ENCODE measurements at places on chromosomes 2 and 18.

- no peak for DNase-seq
Observed at GRCh38 chr2:32591669-32592463, 36.0 kb upstream of the TTC27 start.

GRCh38 chr2:28325567-28326468 lies 66.8 kb upstream of the FOSL2 start:
- no peak for DNase-seq

DNA sequence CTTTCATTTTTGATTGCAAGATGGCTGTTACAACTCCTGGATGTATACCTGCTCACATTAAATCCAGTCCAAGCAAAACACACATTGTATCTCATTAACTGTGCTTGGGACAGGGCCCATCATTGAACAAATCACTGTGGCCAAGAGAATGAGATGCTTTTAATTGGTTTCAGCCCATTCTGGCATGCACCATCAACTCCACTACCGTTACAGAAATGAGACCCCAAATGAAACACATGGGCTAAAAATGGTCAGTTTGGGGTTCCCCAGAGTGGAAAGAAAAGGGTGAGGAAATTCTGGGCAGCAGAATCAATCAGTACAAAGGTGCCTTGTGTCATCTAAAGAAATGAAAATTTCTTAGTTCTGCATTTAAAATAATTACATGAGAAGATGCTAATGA lies 52.7 kb downstream of the FAM171B start:
- DNase-seq = no peak

DNA sequence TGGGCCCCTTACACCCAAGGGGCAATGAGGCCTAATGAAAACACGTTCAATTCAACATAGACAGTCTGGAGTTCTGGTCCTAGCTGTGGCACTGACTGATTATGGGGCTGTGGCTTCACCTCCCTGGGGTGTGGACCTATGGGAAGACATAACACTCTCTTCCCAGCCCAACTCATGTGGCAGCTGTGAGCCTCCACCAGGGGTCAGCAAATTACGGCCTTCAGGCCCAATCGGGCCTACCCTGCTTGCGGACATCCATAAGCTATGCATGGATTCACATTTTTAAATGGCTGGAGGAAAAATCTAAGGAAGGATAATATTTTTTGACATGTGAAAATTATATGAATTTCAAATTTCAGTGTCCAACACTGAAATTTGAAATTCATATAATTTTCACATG lies 101.3 kb downstream of the LOXHD1 start:
- no peak for DNase-seq

- DNase-seq = no peak
Observed at GRCh38 chr2:122451040-122451439, 695.6 kb downstream of the TSN start.

DNA sequence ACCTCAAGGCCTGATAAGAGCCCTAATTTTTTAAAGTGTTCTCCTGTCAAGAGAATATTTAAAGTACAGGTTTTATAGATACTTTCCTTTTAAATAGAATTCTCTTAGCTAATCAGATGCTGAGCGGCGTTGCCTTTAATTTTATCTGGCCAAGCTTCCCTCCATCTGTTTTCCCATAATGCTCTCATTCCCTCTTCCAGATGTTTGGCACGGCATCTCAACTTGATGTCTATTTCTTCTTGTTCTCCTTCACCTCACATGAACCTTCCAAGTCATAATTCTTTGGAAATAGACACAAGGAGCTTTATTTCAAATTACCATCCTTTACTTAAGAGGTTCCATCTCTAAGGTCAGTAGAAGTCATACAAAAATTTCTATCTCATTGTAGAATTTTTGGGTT lies 76.1 kb upstream of the CPO start:
- no peak for DNase-seq

GRCh38 chr2:1614564-1614963 lies 129.8 kb downstream of the PXDN start:
- DNase-seq = no peak

DNA sequence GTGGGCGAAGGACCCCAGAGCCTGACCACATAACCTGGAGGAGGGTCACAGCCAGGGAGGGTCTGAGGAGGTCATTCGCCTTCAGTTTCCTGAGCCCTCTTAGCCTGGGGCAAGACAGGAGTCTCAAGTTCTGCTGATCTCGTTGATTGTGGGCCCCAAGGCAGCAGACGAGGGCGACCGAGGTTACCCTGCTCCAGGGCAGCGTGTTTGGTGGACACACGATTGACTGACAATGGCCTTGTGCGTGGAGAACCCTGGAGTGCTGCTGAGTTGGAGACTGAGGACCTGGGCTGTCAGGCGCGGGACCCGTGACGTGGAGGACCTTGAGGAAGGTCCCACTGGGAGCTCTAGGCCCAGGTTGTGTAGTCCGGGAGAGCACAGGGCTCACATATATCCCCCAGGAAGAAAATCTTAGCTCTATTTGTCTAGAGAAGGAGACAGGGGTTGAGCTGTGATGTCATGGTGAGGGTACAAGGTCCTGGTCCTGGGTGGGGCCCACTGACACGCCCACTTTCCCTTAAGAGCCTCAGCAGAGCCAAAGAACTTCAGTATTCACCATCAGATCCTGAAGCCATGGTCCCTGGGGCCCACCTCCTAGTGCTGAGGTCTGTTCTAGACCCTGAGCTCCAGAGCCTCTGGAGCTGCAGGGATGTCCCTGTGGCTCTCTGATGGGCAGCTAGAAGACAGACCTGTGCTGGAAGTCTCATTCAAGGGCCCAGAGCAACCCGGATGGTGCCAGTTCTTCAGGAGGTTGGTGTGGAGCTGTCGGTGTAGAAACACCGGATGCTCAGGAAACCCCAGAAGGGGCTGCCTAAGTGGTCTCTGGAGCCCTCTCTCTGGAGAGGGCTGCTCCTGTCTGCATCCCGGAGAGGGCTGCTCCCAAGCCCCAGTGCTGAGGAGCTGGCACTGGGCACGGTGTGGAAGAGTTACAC lies 53.1 kb downstream of the DYSF start:
- DNase-seq = no peak

GRCh38 chr2:142989273-142990204 lies 112.1 kb downstream of the KYNU start:
- DNase-seq = no peak

DNA sequence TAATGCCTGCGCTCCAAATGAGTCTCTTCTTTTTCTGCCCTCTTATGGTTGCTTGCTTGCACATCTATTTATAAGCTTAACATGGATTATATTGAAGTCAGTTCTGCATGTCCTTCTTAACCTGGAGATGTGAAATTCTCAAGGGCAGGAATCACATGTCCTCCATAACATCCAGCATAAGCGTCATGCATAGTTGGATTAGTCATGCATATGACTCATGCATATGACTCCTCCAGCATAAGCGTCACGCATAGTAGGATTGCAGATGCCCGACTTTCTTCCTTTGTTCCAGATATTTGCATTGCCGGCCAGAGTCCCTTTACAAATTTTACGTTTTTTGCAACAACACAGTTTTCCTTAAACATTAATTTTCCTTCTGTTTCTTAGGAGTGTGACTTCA lies 308.6 kb downstream of the TGIF1 start:
- DNase-seq = no peak

DNA sequence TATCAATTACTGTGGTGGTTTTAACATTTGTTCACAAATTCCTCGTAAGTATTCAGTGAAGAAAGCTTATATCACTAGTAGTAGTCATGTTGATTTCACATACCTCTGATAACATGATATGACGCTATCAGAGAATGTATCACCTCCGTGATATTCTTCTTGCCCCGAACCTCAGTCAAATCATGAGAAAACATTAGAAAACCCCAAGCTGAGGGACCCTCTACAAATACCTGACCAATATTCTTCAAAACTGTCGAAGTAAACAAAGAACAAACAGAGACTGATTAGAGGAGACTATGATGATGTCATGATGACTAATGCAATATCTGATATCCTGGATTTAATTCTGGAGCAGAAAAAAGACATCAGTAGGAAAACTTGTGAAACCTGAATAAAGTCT lies 85.6 kb upstream of the SPOPL start:
- no peak for DNase-seq

- no peak for DNase-seq
Observed at GRCh38 chr2:221792971-221793521, 220.9 kb upstream of the EPHA4 start.

DNA sequence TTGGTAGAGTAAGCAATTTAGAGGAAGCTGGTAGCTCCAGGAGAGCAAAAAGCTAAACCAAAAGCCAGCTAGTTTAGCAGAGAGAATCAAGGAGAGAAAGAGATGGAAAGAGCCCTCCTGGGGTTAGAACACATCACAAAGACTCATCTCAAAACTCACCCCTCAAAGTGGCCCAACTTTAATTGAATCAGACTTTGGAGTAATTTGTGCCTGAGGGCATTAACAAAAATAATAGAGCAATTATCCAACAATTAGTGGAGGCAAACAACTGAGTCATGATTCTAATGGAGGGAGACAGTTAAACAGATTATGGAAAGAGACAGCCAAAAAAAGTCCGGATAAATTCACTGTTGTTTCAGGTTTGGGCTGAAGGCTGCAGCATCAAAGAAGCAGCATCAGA lies 417.4 kb downstream of the KCNJ3 start:
- no peak for DNase-seq

- no peak for DNase-seq
Observed at GRCh38 chr2:85888020-85888683, 638 bp downstream of the ST3GAL5 start.

- DNase-seq = no peak
Observed at GRCh38 chr18:47985866-47986265, 55.4 kb upstream of the SMAD2 start.

DNA sequence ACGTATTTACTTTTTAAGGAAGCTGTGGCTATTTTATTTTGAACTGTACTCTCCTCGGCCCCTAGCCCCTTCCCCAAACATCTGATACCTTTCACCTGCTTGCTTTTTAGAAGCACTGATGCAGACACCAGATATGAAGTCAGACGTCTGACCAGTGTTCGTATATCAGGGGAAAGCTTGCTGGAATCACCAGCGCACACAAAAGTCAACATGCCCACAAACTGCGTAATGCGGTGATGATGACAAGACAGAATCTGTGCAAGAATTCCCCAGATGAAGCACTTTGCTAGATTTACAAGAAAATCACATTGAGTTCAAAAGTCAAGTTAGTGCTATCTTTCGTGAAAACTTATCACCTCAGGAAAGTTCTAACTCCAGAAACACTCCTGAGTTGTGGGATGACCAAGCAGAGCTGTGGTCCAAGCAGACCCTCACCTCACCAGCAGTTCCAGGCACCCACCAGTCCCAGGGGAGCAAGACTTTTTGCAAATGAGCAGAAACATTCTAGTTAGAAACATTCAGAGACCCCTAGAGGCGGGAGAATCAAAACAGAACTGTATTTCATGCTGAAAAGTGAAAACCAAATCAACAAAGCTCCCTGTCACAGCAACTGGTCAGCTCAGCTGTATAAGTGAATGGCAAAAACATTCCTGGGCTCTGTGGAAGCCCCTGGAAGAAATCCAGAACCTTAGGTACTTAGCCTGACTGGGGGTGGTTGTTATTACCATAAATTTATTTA lies 55.7 kb downstream of the INO80C start:
- DNase-seq = no peak

DNA sequence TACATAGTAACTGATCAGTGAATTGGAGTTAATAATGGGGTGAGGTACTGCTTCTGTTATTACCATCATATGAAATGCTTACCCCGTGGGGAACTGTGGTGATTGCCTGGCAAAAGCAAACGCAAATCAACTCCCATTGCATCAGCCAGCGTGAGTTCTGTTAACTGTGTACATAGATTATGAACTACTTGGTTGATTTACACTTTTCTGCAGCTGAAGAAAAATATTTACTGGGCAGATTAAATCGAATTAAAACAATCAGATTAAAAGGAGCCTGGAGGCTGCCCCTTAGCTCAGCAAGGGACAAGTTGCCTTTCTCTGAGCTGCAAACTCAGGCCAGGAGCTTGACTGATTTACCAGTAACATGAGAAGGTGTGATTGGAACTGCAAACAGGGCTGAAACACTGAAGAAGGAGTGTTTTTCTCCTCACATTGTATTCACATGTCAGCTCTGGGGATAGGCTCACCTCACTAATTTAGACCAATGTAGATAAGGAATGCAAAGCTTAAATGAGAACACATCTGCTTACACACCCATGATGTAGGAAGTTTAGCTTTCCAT lies 220.1 kb downstream of the OSR1 start:
- no peak for DNase-seq

GRCh38 chr18:36780748-36781147 lies 48.1 kb downstream of the TPGS2 start:
- no peak for DNase-seq

DNA sequence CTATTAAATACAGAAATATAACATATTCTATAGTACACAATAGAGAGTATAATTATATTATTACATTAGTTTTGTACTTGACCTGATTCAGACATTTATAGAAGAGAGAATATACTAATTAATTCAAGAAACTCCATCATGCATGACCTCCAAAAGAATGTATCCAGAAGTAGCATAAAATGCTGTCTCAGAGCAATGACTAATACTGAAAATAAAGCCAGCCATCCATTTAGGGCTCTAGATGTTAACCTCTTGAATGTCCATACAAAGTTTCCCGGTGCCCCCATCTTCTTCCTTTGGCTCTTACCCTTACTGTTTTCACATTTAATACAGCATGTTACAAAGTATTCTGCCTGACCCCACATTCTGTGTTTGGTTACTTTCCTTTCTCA lies 102.0 kb downstream of the ARHGAP15 start:
- no peak for DNase-seq

All from cortex of kidney (tissue), 1 donor.